ENCODE measurements at places on chromosomes 1 and 21.

- DNase-seq = no peak
Observed at GRCh38 chr1:77350012-77350770, 68.4 kb downstream of the AK5 start.

DNA sequence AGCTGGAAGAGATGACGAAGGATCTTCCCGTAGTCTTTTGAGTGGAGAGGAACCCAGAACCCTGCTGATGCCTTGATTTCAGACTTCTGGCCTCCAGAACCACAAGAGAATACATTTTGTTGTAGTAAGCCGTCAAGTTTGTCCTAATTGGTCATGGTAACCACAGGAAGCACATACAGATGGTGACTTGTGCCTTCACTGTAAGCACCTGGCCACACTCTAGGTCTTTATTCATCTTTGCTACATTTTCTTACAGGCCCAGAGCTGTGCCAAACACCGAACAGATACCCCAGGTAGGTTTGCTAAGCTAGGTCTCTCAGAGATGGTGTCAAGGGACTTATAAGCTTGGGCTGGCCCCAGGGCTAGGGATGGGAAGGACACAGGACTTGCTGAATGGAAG, 4.8 kb downstream of the DHRS3 start:
- DNase-seq = no peak

DNA sequence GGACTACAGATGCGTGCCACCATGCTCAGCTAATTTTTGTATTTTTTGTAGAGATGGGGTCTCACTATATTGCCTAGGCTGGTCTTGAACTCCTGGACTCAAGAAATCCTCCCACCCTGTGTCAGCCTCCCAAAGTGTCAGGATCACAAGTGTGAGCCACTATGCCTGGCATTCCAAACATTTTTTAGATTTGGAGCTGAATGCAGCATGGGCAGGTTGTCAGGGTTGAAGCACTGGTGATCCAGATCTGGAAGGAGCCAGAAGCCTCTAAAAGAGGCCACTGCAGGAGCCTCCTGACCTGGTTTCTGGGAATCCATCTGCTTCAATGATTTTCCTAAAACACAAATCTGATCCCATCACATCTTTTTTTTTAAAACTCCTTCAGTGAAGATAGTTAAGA, 1.8 kb upstream of the CTPS1 start:
- DNase-seq = no peak

DNA sequence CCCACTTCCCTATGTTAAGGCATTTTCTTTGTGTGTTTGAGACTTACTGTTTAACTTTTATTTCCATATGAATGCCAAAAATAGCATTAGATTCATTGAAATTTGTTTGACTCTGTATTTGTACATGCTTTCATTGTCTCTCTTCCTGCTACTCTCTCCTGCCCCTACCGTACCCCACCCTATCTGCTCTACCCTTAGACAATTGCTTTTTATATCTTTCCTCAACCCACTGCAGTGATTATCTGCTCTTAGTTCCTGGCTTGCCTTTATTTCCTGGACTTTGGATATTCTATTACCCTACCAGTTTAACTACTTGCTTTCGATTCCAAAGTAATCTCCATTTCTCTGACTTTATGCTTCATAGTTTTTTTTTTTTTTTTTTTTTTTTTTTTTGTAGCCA, 10.5 kb downstream of the RAVER2 start:
- no peak for DNase-seq

DNA sequence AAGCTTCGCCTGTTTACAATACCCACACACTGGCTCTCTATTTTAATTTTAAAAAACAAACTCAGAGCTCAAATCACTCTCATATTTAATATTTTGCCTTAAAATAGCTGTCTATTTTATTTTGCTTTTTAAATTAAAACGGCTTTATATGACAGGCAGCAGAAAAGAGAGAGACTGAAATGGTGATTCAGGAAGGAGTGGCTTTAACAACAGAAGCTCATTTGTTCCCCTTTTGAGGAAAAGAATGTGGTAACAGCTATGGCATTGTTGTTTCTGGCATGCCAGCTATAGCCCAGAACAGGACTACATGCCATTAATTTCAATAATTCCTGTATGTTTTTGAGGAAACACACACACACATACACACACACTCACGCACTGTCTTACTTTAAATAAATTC, 234.2 kb upstream of the PTBP2 start:
- no peak for DNase-seq

Data from stimulated activated CD4-positive, alpha-beta T cell treated with anti-CD3 and anti-CD28 coated beads, Interleukin-15, amount 100 ng/mL, for 1 hour (primary cell).